Kidney tubule cell (primary cell): ENCODE measurements at places on chromosomes 12 and 14.

DNA sequence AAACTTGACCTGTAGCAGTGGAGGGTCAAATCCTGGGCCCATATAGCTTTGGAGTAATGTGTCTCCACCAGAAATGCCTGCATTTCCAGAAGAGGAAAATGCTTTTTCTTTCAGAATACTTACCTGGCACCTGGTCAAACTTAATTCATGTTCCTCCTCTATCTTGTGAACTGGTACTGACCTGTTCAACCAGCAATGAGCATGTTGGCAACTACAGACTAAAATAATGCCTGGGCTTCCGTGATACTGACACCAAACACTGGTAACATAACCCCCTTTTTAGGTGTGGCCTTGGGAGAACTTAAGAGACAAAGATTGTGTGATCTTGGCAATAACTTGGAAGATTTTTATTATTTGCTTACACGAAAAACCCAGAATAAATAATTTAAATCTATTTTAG is 23.8 kb upstream of the MGST1 start:
- no peak for DNase-seq

GRCh38 chr14:60647081-60647836 is 2.0 kb downstream of the SIX1 start:
- DNase-seq: peak; percentile 55

- DNase-seq: no peak
Observed at GRCh38 chr14:21018781-21019180, 6.1 kb downstream of the NDRG2 start.

GRCh38 chr12:16331998-16332397 is 15.4 kb upstream of the MGST1 start:
- no peak for DNase-seq

GRCh38 chr14:68986926-68987652 is 8.0 kb upstream of the ACTN1 start:
- DNase-seq: no peak
